ENCODE measurements at places on chromosomes 1 and 21.

GRCh38 chr1:194004146-194004545 lies 817.7 kb upstream of the B3GALT2 start:
- no peak for DNase-seq

DNA sequence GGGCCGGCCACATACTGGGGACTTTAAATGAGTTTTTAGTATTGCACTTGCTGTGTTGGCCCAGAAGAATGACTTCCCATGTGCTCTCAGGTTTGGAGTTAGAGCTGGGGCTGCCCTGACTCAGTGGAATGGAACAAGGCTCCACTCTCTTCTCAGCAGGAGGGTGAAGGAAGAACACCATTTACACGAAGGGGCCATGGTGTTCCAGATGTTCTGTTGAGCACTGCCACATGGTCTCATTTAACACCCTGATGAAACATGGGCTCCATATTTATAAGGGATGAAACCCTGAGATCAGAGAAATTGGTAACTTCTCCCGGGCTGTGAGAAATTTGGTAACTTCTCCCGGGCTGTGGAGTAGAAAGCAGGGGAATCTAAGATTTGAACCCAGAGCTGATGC lies 5.8 kb downstream of the PYCR2 start:
- no peak for DNase-seq

DNA sequence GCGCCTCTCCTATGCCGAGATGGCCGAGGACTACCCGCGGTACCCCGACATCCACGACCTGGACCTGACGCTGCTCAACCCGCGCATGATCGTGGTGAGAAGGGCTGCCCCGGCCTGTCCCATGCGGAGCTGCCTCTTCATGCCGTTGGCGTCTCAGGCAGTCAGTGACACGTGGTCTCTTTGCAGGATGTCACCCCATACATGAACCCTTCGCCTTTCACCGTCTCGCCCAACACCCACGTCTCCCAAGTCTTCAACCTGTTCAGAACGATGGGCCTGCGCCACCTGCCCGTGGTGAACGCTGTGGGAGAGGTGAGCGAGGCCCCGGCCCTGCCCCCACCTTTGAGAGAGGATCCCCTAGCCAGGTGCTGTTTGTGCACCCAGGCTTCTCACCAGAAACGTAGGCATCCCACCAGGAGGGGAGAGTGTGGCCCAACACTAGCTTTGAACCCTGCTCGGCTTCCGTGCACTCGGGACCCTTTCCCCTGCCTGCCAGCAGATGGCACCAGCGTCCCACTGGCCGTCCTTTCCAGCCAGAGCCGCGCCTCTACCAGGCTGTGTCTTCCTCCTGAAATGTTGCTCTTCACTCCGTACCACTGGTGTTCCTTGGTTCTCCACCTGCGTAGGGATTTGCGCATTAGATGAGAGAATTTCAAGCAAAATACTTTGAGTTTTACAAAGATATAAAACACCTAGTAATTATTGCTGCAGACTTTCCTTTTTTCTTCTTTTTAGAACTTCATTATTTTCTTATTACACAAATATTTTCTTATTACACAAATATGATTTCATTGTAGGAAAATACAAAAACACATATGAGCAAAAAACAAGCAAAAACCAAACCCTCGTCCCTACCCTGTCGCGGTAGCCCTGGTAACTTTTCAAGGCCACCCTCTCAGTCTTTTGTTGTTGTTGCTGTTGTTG lies 9.0 kb downstream of the NPPA start:
- no peak for DNase-seq

- DNase-seq, result no peak
These were observed 5.3 kb upstream of the KRTAP10-4 start for GRCh38 chr21:44568261-44568660.

DNA sequence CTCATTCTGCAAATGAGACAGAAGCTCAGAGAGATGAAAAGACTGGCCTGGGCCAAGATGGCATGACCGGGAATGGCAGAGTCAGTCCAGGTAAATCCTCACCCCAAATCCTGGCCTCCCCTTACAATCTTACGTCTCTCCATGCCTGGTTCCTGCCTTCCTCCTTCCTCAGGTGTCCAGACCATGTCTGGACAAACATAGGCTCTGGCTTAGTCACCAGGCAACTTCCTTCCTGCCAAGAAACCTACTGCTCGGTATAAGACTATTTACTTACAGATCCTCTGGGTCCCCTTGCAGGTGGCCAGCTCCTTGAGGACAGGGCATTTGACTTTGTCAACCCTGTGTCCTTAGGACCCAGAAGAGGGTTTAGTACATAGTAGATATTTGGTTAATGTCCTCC lies 69.4 kb upstream of the ROR1 start:
- DNase-seq, result no peak

GRCh38 chr1:44270686-44271628 lies 57.7 kb downstream of the DMAP1 start:
- DNase-seq, result no peak

DNA sequence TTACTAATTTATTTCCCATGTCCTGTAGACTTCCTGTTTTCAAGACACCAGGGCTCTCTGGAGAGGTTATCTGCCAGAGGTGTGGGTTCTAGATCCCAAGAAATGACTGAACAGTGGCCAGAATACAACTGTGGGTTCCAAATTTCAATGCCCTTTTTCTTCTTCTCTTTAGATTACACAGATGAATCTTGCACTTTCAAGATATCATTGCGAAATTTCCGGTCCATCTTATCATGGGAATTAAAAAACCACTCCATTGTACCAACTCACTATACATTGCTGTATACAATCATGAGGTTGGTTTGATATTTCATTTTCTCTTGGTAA lies 15.0 kb downstream of the IFNAR2 start:
- no peak for DNase-seq

- DNase-seq, result no peak
These were observed 37.2 kb downstream of the PDPN start for GRCh38 chr1:13620825-13621224.

- DNase-seq, result no peak
These were observed 66.8 kb downstream of the COL24A1 start for GRCh38 chr1:86089765-86090164.

- DNase-seq, result peak; percentile 61
These were observed 46.9 kb downstream of the DOP1B start for GRCh38 chr21:36203603-36203889.

DNA sequence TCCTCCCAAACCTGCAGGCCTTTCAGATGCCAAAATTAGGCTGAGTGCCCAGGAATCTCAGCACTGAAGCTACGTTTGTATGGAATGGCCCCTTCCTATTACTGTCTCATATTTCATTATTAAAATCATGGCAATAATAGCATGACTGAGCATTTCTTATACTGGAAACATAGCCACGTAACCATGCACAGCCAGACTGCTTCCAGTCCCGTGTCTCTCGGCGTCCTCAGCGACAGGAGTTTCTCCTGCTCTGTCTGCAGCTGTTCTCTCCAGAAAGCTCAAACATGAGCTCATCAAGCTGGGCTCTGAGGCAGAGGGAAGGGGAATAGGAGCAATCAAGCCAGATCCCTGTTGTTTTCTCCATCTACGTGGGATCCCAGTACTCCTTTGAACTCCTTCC lies 104.0 kb downstream of the CDC7 start:
- peak; percentile 41 for DNase-seq

- DNase-seq, result no peak
These were observed 1014.5 kb downstream of the BRINP3 start for GRCh38 chr1:189463166-189463565.

DNA sequence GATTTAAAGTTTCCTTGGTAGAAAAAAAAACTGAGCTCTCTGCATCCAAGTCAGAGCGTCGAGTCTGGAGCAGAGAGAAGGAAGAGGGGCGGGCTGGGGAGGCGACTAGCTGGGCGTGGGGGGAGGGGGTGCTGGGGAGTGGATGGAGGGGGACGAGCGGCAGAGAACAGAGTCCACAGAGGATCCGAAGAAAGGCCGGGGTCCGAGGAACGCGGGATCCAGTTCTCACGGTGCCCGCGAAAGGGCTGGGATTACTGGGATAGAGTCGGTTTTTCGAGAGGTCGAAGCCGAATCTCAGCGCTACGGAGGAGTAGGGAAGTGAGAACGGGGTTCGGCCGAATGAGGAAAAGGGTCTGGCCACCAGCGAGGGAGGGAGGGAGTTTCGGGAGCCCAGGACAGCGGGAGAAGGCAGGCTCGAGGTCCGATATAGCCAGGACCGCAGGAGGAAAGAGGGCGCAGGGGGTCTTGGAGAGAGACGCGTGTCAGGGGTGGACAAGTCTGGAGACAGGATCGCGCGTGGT lies 665 bp downstream of the DAB1 start:
- no peak for DNase-seq

GRCh38 chr1:78549891-78550290 lies 59.1 kb downstream of the PTGFR start:
- DNase-seq, result no peak

- DNase-seq, result no peak
These were observed 15.6 kb upstream of the PIGM start for GRCh38 chr1:160047111-160047991.

DNA sequence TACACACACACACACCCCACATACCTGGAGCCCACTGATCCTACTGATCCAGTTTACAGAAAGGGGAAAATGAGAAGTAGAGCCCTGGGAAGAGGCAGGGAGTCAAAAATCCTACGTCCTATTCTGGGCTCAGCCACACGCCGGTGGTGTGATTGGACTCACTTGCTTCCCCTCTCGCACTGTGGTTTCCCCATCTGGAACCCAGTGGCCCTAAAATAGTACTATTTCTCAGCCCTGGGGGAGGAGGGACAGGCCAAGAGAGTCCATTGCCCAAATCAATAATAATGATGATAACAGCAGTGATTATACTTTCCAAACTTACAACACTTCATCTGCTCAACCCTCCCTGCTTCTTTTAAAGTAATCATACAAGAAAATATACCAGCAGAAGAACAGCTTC lies 2.9 kb upstream of the PIGR start:
- DNase-seq, result no peak

DNA sequence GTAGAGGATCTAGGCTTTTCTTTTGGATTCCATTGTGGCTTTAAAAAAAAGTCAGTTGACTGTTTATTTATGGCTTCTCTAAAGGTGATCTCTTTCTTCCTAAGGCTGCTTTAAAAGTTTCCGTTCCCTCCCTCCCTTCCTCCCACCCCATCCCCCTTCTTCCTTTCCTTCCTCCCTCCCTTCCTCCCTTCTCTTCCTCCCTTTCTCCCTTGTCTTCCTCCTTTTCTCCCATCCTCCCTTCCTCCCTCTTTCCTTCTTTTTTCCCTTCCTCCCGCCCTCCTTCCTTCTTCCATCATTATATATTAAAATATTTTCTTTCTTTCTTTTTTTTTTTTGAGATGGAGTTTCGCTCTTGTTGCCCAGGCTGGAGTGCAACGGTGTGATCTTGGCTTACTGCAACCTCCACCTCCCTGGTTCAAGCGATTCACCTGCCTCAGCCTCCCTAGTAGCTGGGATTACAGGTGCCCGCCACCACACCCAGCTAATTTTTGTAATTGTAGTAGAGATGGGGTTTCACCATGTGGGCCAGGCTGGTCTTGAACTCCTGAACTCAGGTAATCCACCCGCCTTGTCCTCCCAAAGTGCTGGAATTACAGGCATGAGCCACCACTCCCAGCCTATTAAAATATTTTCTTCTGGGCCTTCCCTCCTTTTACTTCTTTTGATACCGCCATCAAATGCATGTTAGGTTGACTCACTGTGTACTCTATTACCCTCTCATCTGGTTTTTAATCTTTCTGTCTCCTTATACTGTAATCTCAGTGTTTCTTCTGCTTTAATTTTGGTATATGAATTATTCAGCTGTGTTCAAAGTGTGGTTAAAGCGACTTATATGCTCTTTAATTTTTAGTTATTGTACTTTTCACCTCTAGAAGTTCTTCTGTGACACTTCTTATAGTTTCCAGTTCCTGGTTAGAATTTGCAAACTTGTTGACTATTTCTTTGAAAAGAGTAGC lies 59.2 kb upstream of the ATP5PO start:
- DNase-seq, result no peak

DNA sequence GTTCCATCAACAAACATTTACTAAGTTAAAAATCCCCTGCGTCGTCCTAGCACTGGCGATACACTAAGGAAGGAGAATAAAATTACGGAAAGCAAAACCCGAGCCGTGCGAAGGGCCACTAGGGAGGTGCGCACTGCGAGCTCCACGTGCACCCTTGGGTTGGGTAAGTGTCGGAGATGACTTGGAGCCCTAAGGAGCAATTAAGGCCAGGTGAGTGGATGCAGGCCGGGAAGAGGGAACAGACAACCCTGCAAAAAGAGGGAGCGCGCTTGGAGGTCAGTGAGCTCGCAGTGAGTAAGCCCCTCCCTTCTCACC lies 704 bp downstream of the WDR4 start:
- no peak for DNase-seq

DNA sequence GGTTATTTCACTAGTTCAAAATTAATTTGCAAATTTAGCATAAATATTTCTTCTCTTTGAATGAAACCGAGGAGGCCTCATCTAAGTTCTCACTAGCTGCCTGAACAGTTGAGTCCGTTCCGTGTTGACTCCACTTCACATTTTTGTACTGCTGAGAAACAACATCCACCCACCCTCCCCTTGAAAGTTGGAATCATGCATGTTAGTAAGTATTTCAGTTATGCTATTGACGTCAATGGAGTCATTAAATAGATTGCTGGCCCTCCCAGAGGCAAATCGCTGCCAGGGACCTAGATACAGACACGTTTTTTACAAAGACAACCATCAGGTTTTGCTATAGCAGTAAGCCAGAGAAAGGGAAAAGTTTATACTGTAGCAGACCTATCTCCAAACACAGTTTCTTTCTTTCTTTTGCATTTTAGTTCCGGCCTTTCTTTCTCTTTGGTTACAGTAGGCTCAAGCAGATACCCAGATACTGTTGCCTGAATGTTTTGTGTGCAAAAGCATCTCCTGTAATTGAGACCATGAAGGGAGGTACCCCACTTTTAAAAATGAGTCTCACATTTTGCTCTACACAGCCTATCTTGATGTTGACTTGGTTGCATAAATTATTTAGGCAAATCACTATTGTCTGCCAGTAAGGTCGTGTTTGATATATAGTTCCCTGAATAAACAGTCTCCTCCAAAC lies 262.6 kb upstream of the SGIP1 start:
- DNase-seq, result peak; percentile 98

Measured in skeletal muscle cell (primary cell).